ENCODE measurements at places on chromosomes 4 and X.

GRCh38 chr4:128661479-128661878 lies 148.0 kb upstream of the JADE1 start:
- DNase-seq = no peak

GRCh38 chrX:19660604-19661255 lies 145.4 kb upstream of the MAP3K15 start:
- no peak for DNase-seq

GRCh38 chrX:21383546-21383945 lies 9.3 kb downstream of the CNKSR2 start:
- DNase-seq = no peak

DNA sequence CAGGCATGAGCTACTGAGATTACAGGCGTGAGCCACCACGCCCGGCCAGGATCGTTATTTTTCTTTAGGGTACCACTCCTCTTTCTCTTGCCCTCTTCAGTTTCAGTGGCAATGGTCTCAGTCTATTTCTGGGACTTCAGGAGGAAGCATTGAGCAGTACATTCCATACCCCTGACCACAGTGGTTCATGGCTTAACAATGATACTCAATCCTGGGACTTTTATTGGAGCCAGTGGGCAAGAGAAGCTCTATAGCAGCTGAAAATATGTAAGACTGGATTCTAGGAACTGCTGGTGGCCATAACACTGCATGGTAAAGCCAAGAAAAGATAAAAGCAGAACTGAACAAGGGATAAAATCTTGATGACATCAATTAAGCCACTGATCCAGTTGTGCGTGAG lies 5.8 kb upstream of the CCNA2 start:
- DNase-seq = no peak

DNA sequence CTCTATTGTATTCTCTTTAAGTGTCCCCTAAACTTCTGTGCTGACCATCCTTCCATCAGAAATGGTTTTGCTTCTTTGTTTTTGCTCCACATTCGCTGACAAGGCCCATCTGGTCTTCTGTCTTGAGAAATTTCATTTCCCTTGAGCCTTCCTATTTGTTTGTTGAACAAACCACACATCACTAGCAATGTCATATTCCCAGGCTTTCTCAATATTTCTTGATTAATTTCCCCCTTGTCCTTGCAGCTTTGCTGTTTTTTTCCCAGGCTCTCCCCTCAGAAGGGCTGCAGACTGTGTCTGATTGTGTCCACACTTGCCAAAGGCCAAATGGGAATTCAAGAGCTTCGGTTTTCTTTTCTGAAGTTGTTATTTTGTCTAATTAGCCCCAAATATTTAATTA lies 158.9 kb downstream of the MID1IP1 start:
- no peak for DNase-seq

DNA sequence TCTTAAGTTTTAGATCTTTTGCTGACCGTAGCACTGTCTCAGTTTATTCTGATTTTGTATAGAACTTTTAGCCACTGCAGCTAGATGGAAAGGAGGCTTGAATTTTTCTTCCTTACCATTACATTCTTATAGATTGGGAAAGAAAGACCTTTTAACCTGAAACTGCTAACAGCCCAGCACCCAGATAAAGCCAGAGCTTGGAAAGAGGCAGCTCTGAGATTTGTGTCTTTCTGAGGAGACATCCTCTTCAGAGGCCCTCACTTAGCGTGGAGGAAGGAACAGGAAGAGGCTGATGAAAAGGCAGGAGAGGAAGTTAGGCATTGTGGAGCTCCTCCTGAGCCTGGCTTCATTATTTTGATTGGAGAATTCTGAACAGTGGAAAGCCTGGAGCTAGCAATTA lies 35.1 kb downstream of the ATG4A start:
- DNase-seq = no peak

- peak; percentile 57 for DNase-seq
Observed at GRCh38 chrX:8607326-8607725, 124.6 kb downstream of the ANOS1 start.

- DNase-seq = no peak
Observed at GRCh38 chr4:88728146-88728545, 30.5 kb upstream of the NAP1L5 start.

DNA sequence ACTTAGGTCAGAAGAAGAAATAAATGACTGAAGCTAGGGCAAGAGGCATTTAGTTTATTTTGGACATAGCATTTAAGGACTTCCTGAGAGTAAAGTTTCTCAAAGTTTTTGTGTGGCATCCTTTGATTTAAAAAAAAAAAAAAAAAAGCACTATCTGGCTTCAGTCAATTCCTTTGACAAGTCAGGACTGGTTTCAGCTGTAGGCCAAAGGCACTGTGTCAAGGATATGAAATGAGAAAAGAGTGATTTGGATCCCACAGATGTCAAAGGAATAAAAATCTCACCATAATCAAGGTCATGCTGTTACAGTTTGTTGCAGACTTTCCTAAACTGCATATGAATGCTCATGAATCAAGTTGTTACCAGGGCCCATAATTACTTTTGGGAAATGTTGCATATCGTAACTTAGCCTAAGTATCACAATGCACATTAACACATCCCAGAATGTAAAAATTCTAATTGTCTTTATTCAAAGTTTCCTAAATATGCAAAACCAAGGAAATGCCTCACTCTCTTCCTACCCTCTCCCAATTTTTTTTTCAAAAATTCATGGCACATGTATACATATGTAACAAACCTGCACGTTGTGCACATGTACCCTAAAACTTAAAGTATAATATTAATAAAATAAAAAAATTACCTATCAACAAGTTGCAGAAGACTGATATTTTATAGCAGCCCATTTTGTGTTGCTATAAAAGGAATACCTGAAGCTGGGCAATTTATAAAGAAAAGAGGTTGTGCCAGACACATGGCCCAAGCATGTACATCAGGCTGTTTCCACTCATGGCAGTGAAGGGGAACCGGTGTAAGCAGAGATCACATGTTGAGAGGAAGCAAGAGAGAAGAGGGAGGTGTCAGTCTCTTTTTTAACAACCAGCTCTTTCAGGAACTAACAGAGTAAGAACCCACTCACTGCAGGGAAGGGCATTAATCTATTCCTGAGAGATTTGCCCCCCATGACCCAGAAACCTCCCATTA lies 33.7 kb upstream of the ADAMTS3 start:
- no peak for DNase-seq

- no peak for DNase-seq
Observed at GRCh38 chr4:94746746-94747145, 11.0 kb upstream of the BMPR1B start.

DNA sequence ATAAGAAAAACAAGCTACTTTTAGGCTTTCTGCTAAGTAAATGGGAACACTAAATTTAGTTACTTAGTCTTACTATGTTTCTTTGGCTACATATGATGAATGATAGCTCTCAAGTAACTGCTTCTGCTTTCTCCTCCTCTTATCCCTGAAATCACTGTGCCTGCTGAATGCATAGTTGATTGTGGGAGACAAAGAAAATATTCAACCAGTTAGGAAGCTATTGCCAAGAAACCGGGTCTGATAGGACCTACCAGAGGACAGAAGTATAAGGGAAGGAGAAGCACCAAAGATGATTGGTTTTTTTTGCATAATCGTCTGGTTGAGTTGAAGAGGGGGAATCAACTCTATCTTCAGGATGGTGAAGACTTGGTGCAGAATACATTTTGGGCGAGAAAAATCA lies 28.0 kb upstream of the NDUFC1 start:
- DNase-seq = no peak

- no peak for DNase-seq
Observed at GRCh38 chr4:158818560-158819140, 49.8 kb downstream of the FNIP2 start.

DNA sequence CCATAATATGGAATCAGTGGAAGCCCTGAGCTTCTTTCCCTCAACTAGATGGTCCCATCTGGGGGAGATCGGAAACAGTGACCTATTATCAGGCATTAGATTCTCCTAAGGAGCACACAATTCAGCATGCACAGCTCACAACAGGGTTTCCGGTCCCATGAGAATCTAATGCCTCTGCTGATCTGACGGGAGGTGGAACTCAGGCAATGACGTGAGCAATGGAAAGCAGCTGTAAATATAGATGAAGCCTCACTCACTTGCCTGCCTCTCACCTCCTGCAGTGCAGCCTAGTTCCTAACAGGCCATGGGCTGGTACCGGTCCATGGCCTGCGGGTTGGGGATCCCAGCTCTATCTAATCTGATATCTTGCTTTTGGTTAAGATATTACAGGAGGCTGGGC lies 88.9 kb downstream of the COX7B2 start:
- peak; percentile 58 for DNase-seq

GRCh38 chrX:19686876-19687275 lies 171.6 kb upstream of the MAP3K15 start:
- DNase-seq = no peak

DNA sequence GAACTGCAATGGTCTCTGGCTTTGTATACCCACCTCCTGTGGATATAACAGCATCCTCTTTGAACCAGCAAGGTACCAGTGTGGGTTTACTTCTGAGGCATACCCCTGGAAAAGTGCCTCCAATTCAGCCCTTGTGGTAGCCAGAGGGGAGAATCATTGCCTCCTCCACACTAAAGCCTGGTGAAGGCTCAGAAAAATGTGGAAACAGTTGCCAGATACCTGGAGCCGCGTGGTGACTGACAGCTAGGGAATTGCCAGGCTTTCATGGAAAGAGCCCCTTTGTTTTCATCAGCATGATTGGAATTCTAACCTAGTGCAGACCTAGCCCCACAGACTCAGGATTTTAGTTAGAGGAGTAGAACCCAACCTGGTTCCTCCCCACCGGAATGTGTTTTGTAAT lies 168.6 kb upstream of the KLF3 start:
- DNase-seq = no peak

DNA sequence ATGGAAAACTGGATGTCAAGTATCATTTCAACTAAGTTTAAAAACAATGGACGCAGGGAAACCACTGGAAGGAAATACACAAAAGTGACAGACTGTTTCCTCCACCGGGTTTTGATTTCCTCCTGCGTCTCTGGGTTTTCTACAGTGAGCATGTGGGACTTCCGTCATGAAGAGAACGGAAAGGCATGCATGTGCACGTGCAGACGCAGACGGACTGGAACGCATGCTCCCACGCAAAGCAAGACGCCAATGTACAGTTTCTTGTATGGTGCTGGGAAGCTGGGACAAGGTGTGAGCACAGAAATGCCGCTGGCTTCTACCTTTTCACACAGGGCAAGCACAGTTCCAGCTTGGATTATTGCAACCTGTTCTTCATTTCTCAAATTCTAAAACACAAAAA lies 30.3 kb upstream of the C4orf50 start:
- DNase-seq = no peak

GRCh38 chrX:142831961-142832530 lies 193.7 kb upstream of the SPANXN4 start:
- peak; percentile 13 for DNase-seq

DNA sequence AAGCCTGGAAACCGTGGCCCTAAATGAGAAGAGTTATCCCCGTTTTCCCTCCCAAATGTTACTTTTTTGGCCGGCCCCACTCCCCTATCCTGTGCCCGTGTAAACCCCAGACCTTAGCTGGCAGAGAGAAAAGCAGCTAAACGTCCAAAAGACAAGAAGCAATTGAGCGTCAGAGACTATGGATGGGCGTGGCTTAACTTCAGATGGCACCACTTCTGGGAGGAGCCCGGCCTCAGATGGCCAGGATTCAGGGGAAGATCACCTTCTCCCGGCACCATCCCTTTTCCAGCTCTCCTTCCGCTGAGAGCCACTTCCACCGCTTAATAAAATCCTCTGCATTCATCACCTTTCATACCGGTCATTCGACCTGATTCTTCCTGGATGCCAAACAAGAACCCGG lies 350.1 kb upstream of the PCDH7 start:
- no peak for DNase-seq

- no peak for DNase-seq
Observed at GRCh38 chrX:91137883-91138282, 296.8 kb upstream of the PABPC5 start.

- DNase-seq = peak; percentile 23
Observed at GRCh38 chr4:85707611-85708010, 232.7 kb downstream of the ARHGAP24 start.

- no peak for DNase-seq
Observed at GRCh38 chrX:39731735-39732134, 366.0 kb downstream of the BCOR start.

DNA sequence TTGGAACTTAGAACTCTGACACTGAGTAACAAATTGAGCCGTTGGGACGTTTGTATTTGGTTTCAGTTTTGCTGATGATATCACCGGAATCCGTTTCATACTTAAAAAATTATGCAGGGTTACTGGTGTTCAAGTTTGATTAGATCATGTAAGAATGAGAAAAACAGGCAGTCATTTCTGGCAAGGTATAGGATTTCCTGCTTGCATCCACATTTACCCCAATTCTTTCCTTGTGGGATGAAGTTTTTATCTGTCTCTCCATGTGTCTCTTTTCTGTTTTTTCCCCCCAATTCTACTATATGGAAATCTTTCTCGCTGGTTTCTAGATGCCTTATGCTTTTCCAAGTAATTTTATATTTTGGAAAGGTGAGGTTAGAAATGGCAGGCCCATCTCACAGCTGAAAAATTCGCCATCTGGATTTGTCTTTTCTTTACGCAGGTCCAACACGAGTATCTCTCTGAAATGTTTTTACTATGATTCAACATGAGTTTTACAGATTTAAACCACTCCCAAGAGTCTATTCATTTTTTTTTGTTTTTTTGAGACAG lies 197.9 kb downstream of the SHOX start:
- DNase-seq = peak; percentile 52

- DNase-seq = peak; percentile 60
Observed at GRCh38 chrX:25531096-25531495, 515.3 kb upstream of the ARX start.

DNA sequence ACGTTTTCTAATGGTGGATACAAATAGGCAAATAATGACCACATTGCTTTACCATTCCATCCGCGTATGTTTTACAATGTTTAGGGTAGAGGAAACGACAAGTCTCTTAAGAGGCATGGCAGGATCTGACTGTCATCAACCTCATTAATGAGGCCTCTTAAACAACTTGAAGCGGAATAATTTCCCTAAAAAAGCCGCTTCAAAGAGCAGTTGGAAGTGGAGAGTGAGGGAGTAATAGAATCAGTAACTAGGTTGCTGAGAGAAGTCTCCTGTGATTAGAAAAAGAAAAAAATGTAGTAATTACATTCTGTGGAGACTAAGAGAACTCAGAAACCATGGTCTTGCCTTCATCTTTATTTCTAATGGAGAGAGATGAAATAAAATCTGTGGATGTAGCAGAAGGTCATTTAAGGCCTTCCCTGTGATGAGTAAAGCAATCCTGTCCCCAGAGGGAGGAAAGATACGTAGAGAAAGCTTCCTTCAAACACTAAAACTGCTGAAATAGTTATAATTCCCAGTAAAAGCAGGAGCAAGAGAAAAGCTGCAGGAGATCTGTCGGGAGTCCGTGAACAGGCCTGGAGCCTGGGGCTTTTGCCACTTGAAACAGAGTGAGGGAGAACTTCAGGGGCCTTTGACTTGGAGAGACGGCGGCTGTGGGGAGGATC lies 11.1 kb upstream of the SEPSECS start:
- DNase-seq = no peak

GRCh38 chr4:186032259-186032658 lies 36.7 kb upstream of the TLR3 start:
- DNase-seq = no peak

Measured in A172 (cell line).